NCI-H1930 (cell line): ENCODE measurements at places on chromosomes 2 and 18.

- DNase-seq: no peak
Measured at GRCh38 chr2:36981911-36982310, 15.6 kb upstream of the STRN start.

DNA sequence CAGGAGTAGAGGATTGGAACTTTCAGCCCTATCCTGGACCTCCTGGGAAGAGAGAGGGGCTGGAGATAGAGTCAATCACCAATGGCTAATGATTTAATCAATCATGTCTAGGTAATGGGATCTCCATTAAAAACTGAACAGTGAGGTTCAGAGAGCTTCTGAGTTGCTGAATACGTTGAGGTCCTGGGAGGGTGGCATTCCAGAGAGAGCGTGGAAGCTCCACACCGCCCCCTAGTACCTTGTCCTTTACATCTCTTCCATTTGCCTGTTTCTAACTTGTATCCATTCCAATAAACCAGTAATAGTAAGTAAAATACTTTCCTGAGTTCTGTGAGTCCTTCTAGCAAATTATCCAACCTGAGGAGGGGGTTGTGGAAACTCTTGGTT lies 101.7 kb downstream of the B3GNT2 start:
- no peak for DNase-seq

GRCh38 chr2:27059141-27059820 lies 7.8 kb downstream of the AGBL5 start:
- no peak for DNase-seq

GRCh38 chr18:59814891-59815290 lies 84.9 kb upstream of the PMAIP1 start:
- DNase-seq: no peak

GRCh38 chr2:16630463-16630862 lies 35.2 kb downstream of the CYRIA start:
- DNase-seq: no peak

GRCh38 chr2:69141061-69141460 lies 128.1 kb downstream of the ANTXR1 start:
- DNase-seq: no peak

GRCh38 chr2:139055202-139055601 lies 275.0 kb upstream of the NXPH2 start:
- no peak for DNase-seq
